PC-9 (cell line): ENCODE measurements at places on chromosomes 7 and 10. TPM values are rescaled to one million over a fixed set of nuclear protein-coding genes. Genes with fewer than 3 reads are reported as not detected.

The C10orf67 gene
- 1.2 and 1.3 TPM in 2 replicates for total RNA-seq

DNA sequence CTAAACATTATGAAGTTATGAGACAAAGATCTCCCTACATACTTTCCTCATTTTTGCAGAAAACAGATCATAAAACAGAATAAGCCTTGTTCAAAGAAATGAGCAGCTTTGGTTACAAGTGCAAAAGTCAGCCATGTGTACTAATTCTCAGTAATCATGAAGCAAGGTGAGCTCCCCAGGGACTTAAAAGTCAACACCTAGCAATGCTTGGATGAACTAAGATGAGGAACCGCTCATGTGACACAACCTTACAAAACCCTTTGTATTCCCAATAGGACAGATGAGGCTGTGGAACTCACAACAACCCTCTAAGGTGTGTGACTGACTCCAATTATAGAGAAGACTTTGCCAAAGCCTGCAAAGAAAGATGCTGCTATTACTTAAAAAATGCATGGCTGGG lies 154.5 kb downstream of the SLC25A13 start:
- H3K4me1 ChIP-seq = no peaks in the 10 kb centered on the region
- H3K27ac ChIP-seq = no peak overlapping the region
- no peak for DNase-seq

GRCh38 chr10:98378722-98379121 lies 36.3 kb downstream of the PYROXD2 start:
- no peak overlapping the region for H3K27ac ChIP-seq
- no peak for DNase-seq
- H3K27me3 ChIP-seq = no peaks in the 10 kb centered on the region
- H3K36me3 ChIP-seq = no peaks in the 10 kb centered on the region
- no peak overlapping the region for H3K4me3 ChIP-seq
- peaks cover 45% of the 10 kb centered on the region for H3K4me1 ChIP-seq

GRCh38 chr10:5600908-5601307 lies 65.5 kb downstream of the ASB13 start:
- H3K36me3 ChIP-seq = no peaks in the 10 kb centered on the region
- H3K4me1 ChIP-seq = peaks cover 23% of the 10 kb centered on the region
- no peaks in the 10 kb centered on the region for H3K27me3 ChIP-seq
- DNase-seq = no peak
